ENCODE measurements at places on chromosomes 1 and 21.
A peak's percentile ranks its signal among the peaks of the same experiment; 100 is the strongest.

GRCh38 chr1:50970931-50971582, 1.0 kb downstream of the CDKN2C start:
- no peak for DNase-seq

GRCh38 chr1:91335603-91336002, 69.0 kb downstream of the HFM1 start:
- no peak for DNase-seq

GRCh38 chr1:19387045-19387467, 74.9 kb downstream of the SLC66A1 start:
- no peak for DNase-seq

DNA sequence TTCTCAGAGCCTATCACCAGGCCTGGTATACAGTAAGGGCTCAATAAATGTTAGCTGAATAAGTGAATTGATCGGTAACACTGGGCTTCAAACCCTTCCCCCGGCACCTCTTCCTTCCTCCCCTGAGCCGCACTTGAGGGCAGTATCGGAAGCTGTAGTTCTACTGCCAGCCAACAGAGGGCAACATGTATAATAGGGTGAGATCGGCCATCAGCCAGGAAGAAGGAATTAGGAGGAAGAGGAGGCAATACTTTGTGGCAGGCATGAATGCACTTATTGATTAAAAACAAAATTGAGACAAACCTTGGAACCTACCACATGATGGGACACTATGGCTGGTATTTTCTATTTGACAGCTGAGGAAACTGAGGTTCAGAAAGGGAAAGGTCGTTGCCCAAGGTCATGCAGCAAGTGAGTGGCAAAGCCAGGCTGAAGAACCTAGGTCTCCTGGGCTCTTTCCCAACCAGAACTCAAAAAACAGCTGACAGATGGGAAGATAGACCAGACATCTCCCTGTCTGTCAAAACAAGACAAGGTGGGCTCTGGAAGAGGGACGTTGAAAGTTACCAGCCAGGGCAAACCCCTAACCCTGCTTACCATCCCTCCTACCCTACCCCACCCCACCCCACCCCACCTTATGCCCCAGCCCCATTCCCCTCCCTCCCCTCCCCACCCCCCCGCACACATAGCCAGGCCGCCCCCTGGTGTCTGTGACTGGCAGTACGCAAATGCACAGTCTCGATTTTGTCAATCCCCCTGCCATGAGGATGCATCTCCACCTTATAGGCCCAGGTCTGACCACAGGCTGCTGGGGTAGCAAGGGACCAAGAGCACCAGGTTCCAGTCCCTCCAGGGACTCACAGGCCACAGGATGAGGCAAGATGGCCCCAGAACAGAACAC, 107.3 kb upstream of the RUNX3 start:
- DNase-seq: peak; percentile 48

GRCh38 chr1:72281144-72281543, 1.2 kb downstream of the NEGR1 start:
- no peak for DNase-seq

- DNase-seq: no peak
Measured at GRCh38 chr1:111448482-111448917, 556 bp downstream of the WDR77 start.

DNA sequence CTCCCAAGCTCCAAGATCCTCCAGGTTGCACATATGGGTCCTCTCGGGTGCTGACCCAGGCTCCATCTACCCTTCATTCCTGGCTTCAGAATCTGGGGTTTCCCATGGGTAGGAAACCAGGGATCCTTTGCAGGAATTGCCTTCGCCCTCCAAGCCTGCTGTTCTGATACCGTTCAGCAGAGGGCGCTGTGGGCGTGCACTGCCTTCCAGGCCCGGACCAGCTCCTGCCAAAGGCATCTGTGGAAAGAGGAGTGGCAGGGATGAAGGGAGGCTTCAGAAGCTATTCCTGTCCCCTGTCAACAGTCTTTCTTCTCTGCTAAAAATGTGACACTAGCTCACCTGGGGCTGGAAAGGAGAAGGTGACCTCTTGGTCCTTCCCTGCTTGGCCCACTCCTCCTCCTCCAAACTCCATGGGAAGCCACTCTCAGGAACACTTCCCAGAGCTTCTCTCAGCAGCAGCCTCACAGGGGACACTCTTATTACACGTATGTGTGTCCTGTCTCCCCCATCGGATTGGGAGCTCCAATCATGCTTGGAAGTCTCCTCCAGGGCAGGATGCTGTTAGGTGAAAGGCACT, 71.2 kb downstream of the VWA5B1 start:
- no peak for DNase-seq

- no peak for DNase-seq
Measured at GRCh38 chr1:113442131-113442530, 51.8 kb downstream of the MAGI3 start.

GRCh38 chr21:26391166-26391565, 181.9 kb downstream of the CYYR1 start:
- no peak for DNase-seq

DNA sequence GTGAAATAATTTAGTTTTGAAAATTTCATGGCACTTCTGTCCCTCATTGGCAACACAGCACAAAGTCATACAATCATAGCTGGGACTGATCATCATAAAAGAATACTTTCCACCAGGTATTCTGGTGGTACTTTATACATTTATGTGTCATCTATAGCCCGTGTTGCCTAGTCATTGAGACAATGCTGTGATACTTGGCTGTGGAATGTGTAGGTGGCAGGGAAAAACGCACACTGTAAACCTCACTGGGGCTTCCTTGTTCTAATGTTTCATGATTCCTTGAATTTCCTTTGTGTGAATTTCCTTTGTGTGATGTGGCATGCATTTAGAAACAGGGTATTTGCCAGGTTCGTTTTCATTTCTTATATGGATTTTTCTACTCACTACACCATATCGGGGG, 118.3 kb downstream of the FMN2 start:
- no peak for DNase-seq

DNA sequence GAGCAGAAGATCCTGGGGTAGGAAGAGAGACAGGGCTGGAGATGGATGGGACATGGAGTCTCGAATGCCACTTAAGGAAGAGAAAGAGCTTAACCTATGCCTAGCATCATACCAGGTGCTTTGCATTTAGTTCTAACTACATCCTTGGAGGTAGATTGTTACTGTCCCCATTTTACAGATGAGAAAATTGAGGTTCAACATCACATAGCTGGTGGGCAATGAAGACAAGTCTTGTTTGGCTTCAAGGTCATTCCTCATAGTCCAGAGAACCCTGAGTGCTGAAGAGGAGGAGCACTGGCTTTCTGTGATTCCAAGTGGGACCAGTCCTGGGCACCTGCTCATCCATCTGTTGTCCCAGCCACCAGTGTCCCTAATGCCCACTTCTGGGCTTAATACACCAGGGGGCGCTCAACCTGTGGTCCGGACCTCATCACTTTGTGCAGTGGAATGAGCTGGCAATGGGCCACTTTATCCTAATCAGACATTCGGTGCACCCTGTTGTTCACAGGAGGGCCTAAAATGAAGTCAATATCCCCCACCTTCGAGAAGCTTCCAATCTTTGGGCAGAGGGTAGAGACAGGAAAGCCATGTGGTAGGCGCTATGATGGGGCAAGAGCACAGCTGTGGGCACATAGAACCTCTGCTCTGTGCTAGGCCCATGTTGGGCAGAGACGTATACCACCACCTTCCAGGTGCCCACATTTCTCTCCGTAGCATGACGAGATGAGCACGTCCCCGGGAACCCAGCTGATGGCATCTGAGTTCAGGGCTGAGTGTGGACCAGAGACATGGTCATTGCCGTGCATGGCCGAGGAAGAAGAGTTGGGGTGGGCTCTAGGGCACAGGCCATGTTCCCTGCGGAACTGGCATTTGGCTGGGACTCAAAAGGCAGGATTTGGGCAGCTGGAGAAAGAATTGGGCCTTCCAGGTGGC, 9.2 kb downstream of the RPS6KA1 start:
- no peak for DNase-seq

DNA sequence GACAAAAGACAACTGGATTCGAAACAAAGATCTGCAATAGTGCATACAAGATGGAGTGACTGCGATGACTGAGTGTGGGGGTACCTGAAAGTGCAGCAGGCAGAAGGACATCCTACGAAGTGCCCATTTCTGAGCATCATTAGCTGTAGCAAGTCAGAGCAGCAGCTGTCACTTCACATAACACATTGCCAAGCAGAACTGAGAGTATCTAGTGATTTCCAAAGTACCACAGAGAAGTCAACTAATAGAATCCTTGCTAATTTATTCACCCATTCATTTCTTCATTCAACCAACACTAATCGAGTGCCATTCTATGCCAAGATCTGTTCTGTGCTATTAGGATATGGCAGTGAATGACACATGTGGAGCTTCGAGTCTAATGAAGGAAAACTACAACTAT, 31.6 kb upstream of the CAMSAP2 start:
- no peak for DNase-seq

- no peak for DNase-seq
Measured at GRCh38 chr1:87682565-87682964, 353.9 kb downstream of the LMO4 start.

- DNase-seq: no peak
Measured at GRCh38 chr1:24912376-24913273, 17.5 kb downstream of the RUNX3 start.

- DNase-seq: no peak
Measured at GRCh38 chr1:119814288-119814687, 3.0 kb upstream of the REG4 start.

- DNase-seq: no peak
Measured at GRCh38 chr21:16821588-16821987, 691.3 kb upstream of the CXADR start.

DNA sequence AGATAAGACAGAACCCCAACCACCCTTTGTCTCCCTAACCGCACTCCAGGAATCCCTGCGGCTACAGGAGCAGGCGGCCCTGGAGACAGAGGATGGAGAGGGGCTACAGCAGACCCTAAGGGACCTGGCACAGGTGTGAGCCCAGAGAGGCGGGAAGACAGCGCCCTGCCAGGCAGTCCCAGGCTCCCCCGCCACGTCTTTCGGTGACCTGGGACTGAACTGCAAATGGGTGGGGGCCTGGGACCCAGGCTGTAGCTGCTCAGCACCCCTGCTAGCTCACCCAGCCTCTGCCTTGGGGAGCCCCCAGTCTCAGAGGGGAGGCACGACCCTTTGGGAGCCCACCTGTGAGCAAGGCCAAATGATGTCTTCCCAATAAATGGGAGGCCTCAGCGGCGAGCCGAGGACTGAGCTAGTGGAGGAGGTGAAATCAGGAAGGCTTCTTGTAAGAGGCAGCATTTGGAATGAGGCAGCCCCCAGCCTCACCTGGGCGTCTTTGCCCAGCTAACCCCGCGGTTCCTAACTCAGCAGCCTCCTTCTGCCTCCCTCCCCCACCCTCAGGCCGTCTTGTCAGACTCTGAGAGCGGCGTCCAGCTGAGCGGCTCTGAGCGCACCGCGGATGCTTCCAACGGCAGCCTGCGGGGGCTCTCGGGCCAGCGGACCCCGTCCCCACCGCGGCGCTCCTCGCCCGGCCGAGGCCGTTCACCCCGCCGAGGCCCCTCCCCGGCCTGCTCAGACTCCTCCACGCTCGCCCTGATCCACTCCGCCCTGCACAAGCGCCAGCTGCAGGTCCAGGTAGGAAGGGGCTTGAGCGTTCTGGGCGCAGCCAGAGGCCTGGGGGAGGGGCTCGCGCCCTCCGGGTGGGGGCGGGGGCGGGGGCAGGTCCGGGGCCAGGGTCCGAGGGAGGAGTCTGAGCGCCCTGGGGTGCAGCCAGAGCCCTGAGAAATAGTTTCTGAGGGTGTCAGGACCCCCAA, 16.9 kb downstream of the CROCC start:
- DNase-seq: no peak

- DNase-seq: no peak
Measured at GRCh38 chr1:229208481-229208880, 62.4 kb upstream of the RAB4A start.

GRCh38 chr1:237953238-237953637, 62.5 kb upstream of the ZP4 start:
- no peak for DNase-seq

GRCh38 chr1:58929671-58930325, 146.0 kb upstream of the JUN start:
- DNase-seq: peak; percentile 42

GRCh38 chr1:226548256-226549093, at the start of gene STUM:
Gene STUM (plus strand): TSS chr1:226548764. CDS start chr1:226548905, 141 bp downstream.
- no peak for DNase-seq

GRCh38 chr1:234532503-234532922, 53.5 kb upstream of the TARBP1 start:
- DNase-seq: no peak

- no peak for DNase-seq
Measured at GRCh38 chr21:42390193-42390592, 5.7 kb downstream of the TMPRSS3 start.

- no peak for DNase-seq
Measured at GRCh38 chr1:76075188-76075489, 593 bp downstream of the ST6GALNAC3 start.

DNA sequence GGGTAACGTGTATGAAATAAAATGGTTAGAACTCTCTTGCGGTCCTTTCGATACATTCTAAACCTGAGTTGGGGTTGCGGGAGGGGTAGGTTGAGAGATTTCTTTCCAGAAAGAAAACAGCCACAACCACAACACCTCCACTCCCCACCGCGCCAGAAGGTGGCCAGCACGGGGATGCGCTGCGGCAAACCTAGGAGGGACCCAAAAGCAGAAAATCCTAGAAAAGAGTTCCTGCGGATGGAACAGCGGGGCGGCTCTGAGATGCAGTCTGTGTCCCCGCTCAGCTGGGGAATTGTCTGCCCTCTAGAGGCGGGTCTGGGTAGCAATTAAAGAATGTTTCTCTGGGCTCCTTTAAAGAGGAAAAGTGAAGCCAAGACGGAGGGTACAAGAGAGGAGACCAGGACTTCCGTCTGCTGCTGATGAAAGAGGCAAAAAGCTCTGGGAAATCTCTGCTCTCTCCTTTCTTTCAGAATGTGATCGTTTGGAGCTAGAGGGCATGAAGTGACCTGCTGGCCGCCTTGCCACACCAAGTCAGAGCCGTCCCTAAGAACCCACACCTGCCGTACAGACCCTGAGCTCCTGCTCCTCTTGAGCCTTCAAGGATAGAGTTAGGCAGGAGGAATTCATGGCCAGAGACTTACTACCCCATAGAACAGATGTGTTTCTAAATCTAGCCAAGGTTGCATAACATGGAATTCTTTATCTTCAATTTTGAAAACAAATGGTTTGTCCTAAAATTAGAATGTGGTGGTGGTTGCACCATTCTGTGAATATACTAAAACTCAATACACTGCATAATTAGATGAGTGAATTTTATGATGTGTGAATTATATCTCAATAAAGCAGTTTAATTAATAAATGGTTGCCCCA, 46.5 kb upstream of the COA6 start:
- peak; percentile 36 for DNase-seq

- DNase-seq: no peak
Measured at GRCh38 chr1:229434005-229434640, at the start of gene ACTA1. Gene ACTA1 (minus strand): TSS chr1:229434094. CDS start chr1:229433115, 979 bp downstream.

- no peak for DNase-seq
Measured at GRCh38 chr21:29189353-29189752, 58.9 kb downstream of the MAP3K7CL start.
